Activated CD4-positive, alpha-beta T cell treated with anti-CD3 and anti-CD28 coated beads for 24 hours (primary cell): ENCODE measurements at places on chromosomes 16 and 17.

GRCh38 chr16:25092441-25092840 is 19.1 kb upstream of the LCMT1 start:
- no peak for DNase-seq

- DNase-seq: peak; percentile 90
These were observed at the start of gene ACD for GRCh38 chr16:67659675-67660563. ACD (minus strand) TSS chr16:67660260; CDS start chr16:67660220, 40 bp downstream.

DNA sequence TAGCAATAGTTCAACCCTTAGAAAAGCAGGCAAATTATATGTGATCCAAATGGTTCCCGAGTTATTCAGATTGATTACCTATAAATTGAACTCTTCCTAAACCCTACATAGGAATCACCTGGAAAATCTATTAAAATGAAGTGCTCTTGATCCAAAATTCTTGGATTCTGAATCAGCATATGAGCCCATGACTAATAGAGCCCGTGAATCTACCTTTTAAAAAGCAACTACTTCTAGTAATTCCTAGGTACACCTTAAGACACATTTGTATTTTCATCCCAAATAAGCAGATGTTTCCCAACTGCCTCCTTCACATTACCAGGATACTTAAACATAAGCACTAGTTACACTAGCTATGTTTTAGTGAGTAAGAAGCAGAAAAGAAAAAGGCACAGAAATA is 1171.0 kb upstream of the GOT2 start:
- DNase-seq: no peak

DNA sequence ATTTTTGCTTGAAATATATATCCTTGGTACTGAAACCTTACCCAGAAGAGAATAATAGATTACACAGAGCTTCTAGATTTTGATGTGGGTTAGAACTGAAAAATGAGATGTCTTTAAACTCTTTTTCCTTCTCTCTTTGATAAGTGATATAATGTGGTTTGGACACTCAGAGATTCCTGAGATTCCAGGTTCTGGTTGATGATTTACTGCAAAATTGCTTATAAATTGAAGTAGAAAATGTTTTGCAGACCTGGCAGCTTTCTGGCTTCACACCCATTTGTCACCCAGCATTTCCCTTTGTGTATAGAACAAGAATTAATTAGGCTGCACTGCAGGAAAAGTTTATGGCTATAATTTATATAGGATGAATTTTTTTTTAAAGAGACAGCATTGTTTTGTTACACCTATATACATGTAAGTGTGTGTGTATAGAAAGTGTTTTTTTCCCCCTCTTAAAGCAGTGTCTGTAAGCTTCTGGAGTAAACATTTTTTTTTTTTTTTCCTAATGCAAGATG is 23.5 kb downstream of the AATF start:
- no peak for DNase-seq

- DNase-seq: no peak
These were observed 47.8 kb downstream of the MEOX1 start for GRCh38 chr17:43613917-43614316.

- DNase-seq: no peak
These were observed 4.7 kb downstream of the HS3ST6 start for GRCh38 chr16:1913327-1914083.

DNA sequence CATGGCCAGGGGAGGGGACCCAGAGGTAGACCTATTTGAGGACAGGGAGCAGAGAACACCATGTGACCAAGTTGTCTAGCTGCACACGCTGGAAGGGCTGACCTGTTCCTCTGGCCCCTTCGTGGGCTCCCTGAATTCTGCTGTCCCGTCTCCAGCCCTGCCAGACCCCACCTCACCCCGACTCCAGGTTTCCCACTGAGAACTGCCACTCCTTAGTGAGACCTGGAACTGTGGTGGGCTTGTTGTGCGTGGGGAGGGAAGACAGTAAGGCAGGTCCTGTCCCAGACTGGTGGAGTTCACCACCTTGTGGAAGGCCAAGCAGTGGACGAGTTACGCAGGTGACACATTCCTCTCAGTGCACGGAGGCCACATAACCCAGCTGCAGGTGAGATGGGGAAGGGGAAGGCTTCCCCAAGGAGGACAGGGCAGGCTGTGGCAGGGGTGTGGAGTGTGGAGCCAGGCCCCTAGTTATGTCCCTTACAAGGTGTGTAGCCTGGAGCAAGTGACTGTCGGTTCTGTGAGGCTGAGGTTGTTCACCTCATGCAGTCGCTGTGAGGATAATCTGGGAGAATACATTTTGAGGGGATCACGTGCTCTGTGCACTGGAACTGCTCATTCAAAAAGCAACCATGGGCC is 54.7 kb downstream of the USP22 start:
- no peak for DNase-seq

- no peak for DNase-seq
These were observed 1.9 kb downstream of the SLC16A3 start for GRCh38 chr17:82230609-82231311.

- no peak for DNase-seq
These were observed 604.7 kb upstream of the SOX9 start for GRCh38 chr17:71516149-71516548.

GRCh38 chr17:39100530-39100929 is 50.9 kb downstream of the PLXDC1 start:
- DNase-seq: no peak

DNA sequence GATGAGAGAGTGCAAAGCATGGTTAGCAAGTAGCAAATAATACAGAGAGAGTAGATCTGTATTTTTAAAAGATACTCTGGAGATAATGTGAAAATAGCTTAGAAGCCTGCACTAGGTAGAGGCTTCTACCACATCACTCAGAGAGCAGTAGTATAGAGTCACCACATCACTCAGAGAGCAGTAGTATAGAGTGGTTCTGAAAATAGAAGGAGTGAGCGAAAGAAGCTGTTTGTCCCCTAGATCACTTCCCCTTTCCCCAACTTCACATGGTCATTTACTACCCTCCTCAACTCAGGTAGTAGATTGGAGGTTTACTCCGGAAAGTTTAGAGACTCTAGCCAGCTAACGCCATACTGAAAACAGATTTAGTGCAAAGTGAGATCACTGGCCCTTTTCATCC is 17.1 kb downstream of the DGKE start:
- no peak for DNase-seq

DNA sequence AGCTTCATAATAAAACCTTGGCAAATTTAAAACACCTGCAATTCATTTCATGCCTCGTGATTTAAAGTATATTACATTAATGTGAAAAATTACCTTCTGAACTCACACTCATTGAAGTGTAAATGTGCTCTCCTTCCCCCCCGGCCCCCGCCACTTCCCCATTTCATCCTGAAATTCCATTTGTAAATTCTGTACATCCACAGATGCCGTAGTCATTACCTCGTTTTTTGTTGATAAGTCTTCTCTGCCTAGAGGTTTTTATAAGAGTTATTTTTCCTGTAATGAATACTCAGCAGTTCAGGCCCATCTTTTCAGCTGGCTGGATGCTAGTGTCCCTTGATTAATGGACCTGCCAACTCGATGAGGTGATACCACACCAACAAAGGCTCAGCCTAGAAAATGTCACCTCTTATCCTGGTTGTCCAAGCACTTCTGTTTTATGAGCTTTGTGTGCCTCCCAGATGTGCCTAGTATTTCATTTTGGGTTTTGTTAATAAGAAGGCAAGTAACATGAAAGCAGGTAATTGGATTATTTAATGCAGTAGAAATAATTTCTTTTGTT is 64.8 kb upstream of the KIFC3 start:
- DNase-seq: no peak
